ENCODE measurements at places on chromosomes 11 and 22.

DNA sequence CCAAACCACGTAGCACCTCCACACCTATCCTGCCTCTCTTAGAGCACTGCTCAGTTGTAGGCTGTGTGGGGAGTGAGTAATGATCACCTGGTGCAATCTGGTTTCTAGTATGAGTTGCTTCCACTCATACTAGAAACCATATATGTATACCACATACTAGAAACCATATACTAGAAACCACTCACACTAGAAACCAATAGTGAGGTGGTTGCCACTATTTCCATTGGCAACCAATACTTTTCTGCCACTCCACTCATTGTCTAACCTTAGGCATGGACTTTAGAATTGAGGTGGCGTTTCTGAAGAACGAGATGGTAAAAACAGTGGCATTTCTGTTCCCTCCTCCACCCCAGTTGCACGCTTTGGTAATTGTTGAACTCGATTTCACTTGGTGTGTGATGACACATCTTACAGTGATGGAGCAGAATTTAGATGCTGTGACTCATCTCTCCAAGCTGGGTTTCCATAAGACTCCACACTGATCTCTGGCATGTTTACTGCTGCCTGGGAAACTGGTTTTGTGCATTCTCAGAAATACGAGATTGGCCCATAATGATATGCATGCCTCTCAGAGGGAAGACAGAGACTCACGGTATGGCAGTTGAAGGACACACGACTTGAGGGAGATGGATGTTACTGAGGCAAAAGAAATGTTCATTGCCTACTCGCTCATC lies 82.9 kb downstream of the KIRREL3 start:
- no peak for DNase-seq

DNA sequence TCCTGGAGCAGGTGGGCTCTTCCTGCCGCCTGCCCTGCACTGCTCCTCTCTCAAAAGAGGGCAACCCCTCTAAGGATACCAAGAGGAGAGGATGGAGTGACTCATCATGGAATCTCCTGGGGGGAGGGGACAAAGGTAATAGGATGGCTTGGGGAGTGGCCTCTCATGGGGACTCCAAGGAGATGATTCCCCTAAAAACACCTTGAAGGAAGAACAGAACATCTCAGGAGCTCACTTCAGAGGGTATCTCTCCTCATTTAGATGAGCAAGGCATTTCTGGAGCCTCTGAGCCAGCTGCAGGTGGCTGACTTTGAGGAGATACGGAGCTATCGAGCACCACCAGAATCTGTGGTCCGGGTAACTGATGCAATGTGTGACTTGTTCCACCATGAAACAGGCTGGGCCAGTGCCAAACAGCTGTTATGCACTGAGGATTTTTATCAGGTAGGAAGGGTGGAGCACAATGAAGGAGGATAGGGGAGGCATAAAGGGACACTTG lies 40.2 kb downstream of the RRP8 start:
- no peak for DNase-seq

DNA sequence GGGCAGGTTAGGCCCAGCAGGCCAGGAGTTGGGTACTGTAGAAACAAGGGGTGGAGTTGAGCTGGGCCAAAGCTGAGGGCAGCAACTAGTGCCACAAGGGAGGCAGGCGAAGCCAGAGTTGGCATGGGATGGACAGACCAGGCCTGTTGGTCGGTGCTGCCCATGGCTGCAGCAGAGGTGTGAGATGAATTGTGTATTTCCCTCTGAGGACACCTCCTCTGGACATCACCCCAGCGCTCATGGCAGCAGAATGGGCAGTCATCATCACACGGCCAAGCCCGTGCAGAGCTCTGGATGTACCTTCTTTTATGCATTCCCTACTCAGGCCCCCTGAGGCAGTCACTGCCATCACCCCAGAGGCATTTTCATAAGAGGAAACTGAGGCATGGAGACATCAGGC lies 20.3 kb downstream of the TAB1 start:
- DNase-seq: no peak

DNA sequence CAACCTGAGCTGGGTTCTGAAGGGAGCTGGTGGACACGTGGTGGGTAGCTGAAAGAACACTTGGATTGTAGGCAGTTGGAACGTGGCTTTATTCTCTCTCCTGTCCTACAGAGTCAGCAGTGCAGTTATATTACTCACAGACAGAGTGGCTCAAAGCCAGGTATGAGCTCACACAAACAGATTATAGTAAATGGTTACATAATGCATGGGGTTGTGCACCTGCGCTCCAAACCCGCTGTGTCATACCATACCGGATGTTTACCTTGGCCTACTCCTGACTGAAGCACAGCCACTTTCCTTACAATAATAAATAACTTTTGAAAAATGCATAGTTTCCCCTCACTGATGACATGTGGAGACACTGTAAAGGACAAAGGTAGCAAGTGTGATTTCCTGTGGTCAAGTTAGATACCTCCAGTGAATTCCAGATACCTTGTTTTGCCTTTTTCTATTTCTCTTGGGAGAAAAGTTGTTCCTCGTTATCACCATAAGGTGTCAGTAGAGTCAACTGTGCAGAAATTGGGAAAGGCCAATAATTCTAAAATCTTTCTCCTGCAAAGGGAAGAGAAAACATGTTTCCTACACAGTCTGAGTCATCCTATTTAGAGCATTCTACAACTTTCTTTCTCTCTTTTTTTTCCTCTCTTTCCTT lies 13.5 kb downstream of the MS4A6A start:
- no peak for DNase-seq

GRCh38 chr11:12089473-12089872 lies 20.9 kb upstream of the MICAL2 start:
- DNase-seq: no peak

DNA sequence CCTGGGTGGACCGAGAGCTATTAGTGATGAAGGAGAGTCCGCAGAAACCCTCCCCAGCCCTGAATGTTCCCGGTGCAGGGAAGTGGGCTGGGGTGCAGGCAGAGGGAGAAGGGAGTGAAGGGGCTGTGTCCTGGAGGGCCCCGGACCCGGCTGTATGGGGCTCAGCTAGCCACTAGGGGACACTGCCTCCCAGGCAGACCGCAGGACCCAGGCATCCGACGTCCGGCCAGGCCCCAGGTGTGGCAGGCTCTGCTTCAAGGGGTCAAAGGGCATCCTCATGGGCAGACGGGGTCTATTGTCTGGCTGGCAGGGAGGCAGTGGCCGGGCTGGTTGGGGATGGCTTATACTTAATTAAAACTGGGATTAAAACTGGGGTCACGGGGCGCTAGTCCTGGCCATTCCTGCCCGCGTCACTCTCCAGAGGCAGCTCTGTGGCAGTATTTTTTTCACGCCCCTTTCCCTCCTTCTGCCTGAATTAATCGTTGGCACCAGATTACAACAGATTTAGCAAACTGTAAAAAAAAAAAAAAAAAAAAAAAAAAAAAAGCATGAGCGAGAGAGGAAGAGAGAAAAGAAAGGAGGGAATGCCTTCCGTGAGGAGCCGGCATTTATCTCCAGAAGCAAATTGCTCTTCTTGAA lies 5.1 kb downstream of the FLRT1 start:
- no peak for DNase-seq
